Adrenal gland (tissue), 19 donors: ENCODE measurements at places on chromosomes 5 and 9. TPM values are rescaled to one million over a fixed set of nuclear protein-coding genes. Genes with fewer than 3 reads are reported as not detected.
A peak's percentile ranks its signal among the peaks of the same experiment; 100 is the strongest.

DNA sequence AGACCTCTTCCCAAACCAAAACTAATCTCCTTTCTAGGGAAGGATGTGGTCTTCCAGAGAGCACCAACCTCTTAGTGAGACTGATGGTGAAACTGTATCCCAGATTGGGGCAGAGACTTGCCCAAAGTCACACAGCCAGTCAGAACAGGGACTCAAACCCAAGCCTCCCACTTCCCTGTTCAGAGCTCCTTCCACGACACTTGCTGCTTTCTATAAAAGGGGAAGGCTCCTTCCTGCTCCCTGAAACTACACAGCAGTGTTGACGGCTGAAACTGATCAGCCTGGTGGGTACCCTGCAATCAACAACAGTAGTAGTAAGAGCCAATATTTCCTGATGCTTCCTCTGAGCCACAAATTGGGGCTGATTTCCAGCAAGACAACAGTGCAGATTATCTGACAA is 1.5 kb downstream of the TOR2A start:
- H3K4me3 ChIP-seq = no peak overlapping the region
- peaks cover 13% of the 10 kb centered on the region for H3K4me1 ChIP-seq
- H3K27ac ChIP-seq = no peak overlapping the region
- H3K27me3 ChIP-seq = no peaks in the 10 kb centered on the region
- DNase-seq = no peak

OR1J1 gene
- total RNA-seq = not detected

DNA sequence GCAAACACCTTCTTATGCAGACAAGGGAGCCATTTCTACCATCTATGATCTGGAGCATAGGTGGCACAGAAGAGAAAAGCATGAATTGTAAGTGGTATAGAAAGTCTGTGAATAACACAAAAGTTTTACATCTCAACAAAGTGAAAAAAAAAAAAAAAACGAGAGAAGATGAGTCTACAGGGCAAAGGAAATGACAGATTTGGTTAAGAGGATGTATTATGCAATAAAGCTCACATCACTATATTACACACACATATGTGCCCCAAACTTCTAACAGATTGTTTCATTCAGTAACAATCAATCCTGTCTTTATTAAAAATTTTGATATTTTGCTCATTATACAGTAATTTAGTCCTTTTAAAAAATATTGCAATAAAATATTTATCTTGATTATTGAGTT is 49.8 kb downstream of the CERT1 start:
- H3K4me3 ChIP-seq = no peak overlapping the region

SLCO6A1 gene
- not detected for total RNA-seq

DNA sequence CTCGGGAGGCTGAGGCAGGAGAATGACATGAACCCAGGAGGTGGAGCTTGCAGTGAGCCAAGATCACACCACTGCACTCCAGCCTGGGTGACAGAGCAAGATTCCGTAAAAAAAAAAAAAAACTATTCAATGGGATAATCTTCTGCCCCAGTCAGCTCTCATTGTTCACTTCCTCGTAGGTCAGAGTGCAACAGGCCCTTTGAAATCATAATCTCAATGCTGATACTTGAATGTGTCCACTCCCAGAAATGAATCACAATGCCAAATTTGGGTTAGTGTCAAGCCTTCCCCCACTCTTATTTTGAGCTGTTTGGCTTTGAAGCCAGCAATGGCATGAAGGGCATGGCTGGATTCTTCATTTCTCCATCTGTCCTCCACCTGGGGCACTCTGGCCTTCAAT is 610.3 kb upstream of the KLF4 start:
- DNase-seq = no peak
- no peaks in the 10 kb centered on the region for H3K4me1 ChIP-seq
- H3K36me3 ChIP-seq = no peaks in the 10 kb centered on the region
- H3K27ac ChIP-seq = no peak overlapping the region

SLIT3 gene
- 29.9 TPM for total RNA-seq

GRCh38 chr5:73917891-73918290 is 291.9 kb downstream of the ARHGEF28 start:
- peaks cover 8% of the 10 kb centered on the region for H3K4me1 ChIP-seq
- no peaks in the 10 kb centered on the region for H3K36me3 ChIP-seq
- no peak overlapping the region for H3K27ac ChIP-seq
- H3K4me3 ChIP-seq = no peak overlapping the region
- no peak for DNase-seq

SLC6A18 gene
- total RNA-seq = not detected

GRCh38 chr5:117812861-117813260 is 1175.5 kb downstream of the DTWD2 start:
- no peaks in the 10 kb centered on the region for H3K36me3 ChIP-seq
- no peak for DNase-seq
- no peak overlapping the region for H3K4me3 ChIP-seq
- H3K27me3 ChIP-seq = no peaks in the 10 kb centered on the region

ZNF658 gene
- total RNA-seq = 4.4 TPM

UBE2QL1 gene
- total RNA-seq = 1.9 TPM

- H3K36me3 ChIP-seq = no peaks in the 10 kb centered on the region
- H3K27me3 ChIP-seq = peaks cover 4% of the 10 kb centered on the region
- H3K4me1 ChIP-seq = no peaks in the 10 kb centered on the region
- H3K27ac ChIP-seq = no peak overlapping the region
Observed at GRCh38 chr5:159100025-159100781, 487 bp upstream of the EBF1 start.

DNA sequence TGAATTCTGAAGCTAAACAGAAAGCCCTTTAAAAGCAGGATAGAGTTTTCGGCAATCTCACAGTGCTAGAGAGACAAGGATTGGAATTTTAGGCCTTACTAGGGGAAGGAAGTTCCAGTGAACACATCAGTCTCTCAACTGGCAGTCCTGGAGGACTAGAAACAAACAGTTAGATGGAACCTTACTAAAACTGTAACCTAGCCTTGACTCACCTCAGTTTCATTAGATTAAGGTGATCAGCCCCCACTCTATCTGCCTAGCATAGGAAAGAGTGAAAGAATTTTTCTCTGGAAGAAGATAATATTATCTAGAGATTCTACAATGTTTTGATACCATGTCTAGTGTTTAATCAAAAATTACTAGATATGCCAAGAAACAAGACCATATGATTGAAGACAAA is 25.8 kb upstream of the SMIM23 start:
- no peak for DNase-seq
- H3K27me3 ChIP-seq = no peaks in the 10 kb centered on the region
- no peak overlapping the region for H3K27ac ChIP-seq
- H3K4me3 ChIP-seq = no peak overlapping the region

DNA sequence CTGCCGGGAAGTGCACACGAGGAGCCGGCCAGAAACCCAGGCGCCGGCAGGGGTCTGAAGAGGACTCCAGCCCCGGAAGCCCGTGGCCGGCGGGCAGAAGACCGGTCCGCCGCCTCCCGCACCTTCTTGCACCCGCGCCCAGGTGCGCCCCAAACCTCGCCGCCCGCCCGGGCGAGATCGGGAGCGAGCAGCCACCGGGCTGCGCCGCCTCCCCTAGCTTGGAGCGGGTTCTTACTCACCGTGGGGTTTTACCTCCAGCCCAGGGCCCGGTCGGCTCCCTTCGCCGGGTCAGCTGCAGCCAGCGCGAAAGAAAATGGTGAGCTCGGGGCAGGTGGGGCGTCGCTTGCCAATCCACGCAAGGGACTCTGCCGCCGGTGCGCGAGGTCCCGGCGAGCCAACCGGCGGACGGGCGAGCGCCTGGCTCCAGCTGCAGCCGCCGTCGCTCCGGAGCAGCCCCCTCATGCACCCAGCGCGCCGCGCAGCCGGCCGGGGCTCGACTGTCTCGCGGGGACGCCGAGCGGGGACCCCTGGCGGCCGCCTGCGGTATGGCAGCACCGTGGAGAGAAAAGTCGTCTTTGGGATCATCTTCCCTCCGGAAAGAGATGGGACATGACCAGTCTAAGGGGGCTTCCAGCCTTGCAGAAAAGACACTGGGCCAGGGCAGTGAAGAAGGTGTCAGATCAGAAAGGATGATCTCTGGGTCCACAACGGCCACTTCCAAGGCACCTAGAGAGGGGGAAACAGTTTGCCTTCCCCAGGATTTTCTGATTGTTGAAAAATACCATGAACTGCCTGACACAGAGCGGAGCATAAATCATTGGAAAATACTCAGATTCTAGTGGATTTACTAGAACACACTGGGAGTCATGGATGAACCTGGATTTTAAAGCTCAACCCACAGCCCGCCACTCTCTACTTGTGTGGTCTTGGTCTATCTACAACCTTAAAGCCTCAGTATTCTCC is at the start of gene MOB3B:
MOB3B (minus strand) TSS at position 499 of the 963 bp plus-strand sequence. CDS start 74,264 bp downstream, outside the sequence.
- no peaks in the 10 kb centered on the region for H3K4me1 ChIP-seq
- H3K27me3 ChIP-seq = no peaks in the 10 kb centered on the region
- H3K4me3 ChIP-seq = peak within 1 kb of the TSS; percentile 90

SGCD gene
- total RNA-seq = 15.6 TPM

TCOF1 gene
- 14.7 TPM for total RNA-seq

DNA sequence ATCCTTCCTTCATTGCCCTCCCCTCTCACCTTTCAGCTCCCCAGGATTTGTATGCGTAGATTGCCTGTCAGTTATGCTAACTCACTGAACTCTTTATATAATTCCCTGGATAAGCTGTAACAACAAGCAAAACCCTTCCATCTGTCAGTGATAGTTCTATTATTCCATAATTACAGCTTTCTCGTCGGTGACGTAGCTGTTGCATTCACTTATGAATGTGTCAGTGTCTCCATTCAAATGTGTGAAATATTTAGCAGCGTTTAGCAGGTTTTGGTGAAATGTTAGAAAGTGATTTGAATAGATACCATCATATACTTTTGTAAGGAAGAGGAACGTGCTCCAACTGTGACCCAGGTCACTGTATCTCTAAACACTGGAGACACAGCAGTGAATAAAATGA is 45.2 kb downstream of the PIP5K1B start:
- no peaks in the 10 kb centered on the region for H3K27me3 ChIP-seq
- no peak overlapping the region for H3K27ac ChIP-seq
- no peak overlapping the region for H3K4me3 ChIP-seq
- H3K4me1 ChIP-seq = no peaks in the 10 kb centered on the region
- DNase-seq = no peak

- H3K36me3 ChIP-seq = no peaks in the 10 kb centered on the region
- H3K4me1 ChIP-seq = no peaks in the 10 kb centered on the region
- no peaks in the 10 kb centered on the region for H3K27me3 ChIP-seq
- no peak overlapping the region for H3K4me3 ChIP-seq
- H3K27ac ChIP-seq = no peak overlapping the region
Observed at GRCh38 chr5:130002183-130002582, 97.9 kb downstream of the CHSY3 start.

- peaks cover 25% of the 10 kb centered on the region for H3K4me1 ChIP-seq
- H3K27ac ChIP-seq = peak overlapping the region; percentile 2
- no peak overlapping the region for H3K4me3 ChIP-seq
- no peak for DNase-seq
Observed at GRCh38 chr5:157827423-157827822, 31.5 kb downstream of the CLINT1 start.

DNA sequence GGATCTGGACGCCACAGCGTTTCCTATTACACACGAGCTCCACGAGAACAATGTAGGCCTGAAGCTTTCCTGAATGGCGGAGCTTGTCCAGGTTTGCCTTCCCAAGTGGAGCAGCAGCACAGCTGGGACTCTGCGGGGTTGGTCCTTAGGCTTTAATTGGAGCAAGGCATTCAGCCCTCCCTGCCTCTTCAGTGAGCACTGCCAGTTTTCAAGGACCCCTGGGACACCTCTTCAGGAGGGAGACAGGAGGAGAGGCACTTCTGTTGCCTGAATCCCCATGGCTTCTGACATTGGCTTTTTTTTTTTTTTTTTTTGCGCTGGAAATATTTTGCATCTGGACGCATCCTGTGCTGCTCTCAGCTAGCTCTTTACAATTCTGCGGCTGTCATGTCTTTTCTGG is 179.4 kb downstream of the SEMA6A start:
- no peak overlapping the region for H3K4me3 ChIP-seq
- no peaks in the 10 kb centered on the region for H3K36me3 ChIP-seq
- H3K4me1 ChIP-seq = peaks cover 12% of the 10 kb centered on the region
- DNase-seq = no peak

DNA sequence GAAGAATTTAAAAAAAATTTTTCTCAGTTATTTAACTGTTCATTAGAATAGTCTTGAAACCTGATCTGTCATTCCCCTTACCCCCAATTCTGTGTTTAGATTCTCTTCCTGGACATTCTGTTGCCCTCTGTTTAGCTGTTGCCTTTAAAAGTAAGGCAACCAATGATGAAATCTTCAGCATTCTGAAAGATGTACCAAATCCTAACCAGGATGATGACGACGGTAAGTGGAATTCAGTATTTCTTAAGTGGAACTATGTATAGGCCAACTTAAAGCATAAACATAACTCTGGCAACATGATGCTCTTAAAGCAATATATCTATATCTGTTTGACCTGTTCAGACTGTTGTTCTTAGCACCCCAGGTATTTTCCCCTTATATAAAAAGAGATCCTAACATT is 27.2 kb downstream of the NCBP1 start:
- H3K36me3 ChIP-seq = no peaks in the 10 kb centered on the region
- H3K27ac ChIP-seq = no peak overlapping the region
- H3K4me3 ChIP-seq = no peak overlapping the region
- DNase-seq = no peak

GRCh38 chr9:98326459-98327248 is 71.2 kb upstream of the TBC1D2 start:
- no peaks in the 10 kb centered on the region for H3K36me3 ChIP-seq
- no peaks in the 10 kb centered on the region for H3K4me1 ChIP-seq
- H3K27me3 ChIP-seq = no peaks in the 10 kb centered on the region
- H3K4me3 ChIP-seq = no peak overlapping the region
- no peak for DNase-seq

GRCh38 chr5:9537223-9538141 is 8.4 kb downstream of the SEMA5A start:
- no peaks in the 10 kb centered on the region for H3K27me3 ChIP-seq
- no peak overlapping the region for H3K4me3 ChIP-seq
- H3K4me1 ChIP-seq = no peaks in the 10 kb centered on the region
- H3K36me3 ChIP-seq = no peaks in the 10 kb centered on the region

DNA sequence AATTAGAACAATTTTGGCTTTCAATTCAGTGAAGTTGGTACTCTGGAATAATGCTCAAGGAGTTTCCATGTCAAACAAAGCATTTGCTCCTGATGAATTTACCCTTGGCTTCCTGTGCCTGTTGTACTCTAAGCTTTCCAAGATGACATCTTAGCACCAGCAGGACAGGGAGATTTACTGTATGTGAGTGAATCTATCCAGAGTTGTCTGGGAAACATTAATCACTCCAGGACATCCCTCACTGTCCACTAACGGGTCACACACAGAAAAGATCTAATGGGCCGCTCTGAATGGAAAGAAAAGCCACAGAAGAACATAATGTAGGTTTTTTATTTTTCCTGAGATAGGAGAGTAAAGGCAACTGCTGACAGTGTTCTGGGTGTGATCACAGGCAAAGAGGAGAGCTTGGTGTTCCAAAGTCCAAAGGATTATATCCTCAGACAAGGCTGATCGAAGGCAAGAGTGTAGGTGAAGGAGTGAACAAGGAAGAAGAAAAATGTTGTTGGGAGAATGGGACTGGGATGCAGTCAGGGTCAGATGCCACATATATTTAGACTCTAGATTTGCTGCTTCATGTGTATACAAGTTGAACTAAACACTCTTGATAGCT is 167.7 kb upstream of the RPS23 start:
- no peaks in the 10 kb centered on the region for H3K4me1 ChIP-seq
- H3K27me3 ChIP-seq = no peaks in the 10 kb centered on the region
- H3K4me3 ChIP-seq = no peak overlapping the region
- H3K27ac ChIP-seq = no peak overlapping the region
- no peaks in the 10 kb centered on the region for H3K36me3 ChIP-seq

- H3K4me3 ChIP-seq = no peak overlapping the region
- no peak overlapping the region for H3K27ac ChIP-seq
- no peaks in the 10 kb centered on the region for H3K4me1 ChIP-seq
- no peaks in the 10 kb centered on the region for H3K27me3 ChIP-seq
- H3K36me3 ChIP-seq = peaks cover 8% of the 10 kb centered on the region
Observed at GRCh38 chr5:57267805-57268204, 93.9 kb downstream of the GPBP1 start.

- H3K4me1 ChIP-seq = no peaks in the 10 kb centered on the region
- H3K36me3 ChIP-seq = no peaks in the 10 kb centered on the region
- H3K27me3 ChIP-seq = no peaks in the 10 kb centered on the region
- no peak overlapping the region for H3K27ac ChIP-seq
- no peak overlapping the region for H3K4me3 ChIP-seq
Observed at GRCh38 chr5:54363669-54364068, 53.3 kb upstream of the ARL15 start.
